Activated CD4-positive, alpha-beta memory T cell treated with anti-CD3 and anti-CD28 coated beads, Interleukin-2, amount 10 ng/mL, durations not matched to agents 7 days and 5 days (primary cell): ENCODE measurements at places on chromosomes 12 and 14. TPM values are rescaled to one million over a fixed set of nuclear protein-coding genes. Genes with fewer than 3 reads are reported as not detected.

CELA1 gene
- total RNA-seq: not detected

DNA sequence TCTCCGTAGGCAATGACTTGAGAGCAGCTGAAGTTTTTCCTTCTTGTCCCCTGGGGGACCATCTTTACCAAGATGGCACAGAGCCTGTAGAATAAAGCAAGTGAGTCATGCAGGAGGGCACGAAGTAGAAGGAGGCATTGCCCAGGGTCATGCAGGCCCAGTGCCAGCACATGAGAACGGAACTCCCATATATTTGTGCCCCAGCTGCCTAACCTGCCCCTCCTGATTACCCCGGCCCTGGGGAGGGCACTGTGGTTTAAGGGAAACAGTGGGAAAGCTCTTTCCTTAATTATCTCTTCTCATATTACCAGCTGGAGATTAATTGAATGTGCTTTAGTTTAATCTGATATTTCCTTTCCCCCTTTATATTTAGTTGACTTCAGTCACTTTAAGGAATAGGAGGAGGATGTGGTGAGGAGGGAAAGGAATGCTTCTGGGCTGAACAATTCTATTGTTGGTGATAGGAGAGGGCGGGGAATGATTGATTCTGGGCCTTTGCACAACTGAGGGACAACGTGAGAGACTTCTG lies 51.9 kb downstream of the RASSF8 start:
- DNase-seq: no peak

- DNase-seq: no peak
Observed at GRCh38 chr12:49885663-49886461, 17.8 kb downstream of the FAIM2 start.

DNA sequence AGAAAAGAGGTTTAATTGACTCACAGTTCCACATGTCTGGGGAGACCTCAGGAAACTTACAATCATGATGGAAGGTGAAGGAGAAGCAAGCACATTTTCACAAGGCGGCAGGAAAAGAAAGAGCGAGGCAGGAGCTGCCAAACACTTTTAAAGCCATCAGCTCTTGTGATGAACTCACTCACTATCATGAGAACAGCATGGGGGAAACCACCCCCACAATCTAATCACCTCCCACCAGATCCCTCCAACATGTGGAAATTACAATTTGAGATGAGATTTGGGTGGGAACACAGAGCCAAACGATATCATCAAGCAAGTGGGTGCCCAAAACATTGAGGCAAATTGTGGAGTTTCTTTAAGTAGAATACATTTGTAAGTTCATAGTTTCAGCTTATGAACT lies 957.7 kb downstream of the DIO2 start:
- no peak for DNase-seq

GPR65 gene
- 23.7 TPM for total RNA-seq

TMEM233 gene
- not detected for total RNA-seq

DNA sequence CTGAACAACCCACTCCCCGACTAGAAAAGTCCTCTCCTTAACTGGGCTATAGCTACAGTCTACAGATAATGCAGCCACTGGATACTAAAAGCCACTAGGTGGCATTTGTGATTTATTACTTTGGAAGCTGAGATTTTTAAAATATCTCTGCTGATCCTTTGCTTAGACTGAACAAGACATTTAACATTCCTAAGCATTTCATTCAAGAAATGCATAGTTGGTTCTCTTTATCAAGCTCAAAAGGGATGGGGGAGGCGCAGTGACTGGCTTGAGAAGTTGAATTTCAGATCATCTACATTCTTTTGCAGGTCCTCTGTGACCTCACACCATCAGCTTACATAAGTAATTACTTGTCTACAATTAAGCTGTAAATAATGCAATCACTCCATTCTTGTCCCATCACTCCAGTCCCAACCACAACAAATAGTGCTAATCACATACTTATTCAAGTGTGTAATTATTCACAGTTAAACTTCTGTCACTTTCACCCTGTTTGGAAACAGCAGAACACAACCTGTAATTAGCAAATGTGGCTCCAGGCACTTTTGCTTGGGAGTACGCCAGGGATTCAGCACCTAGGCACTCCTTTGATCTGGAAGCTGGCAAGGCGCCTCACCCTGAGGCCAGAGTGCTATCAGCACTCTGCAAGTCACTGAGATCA lies 203.6 kb downstream of the NOVA1 start:
- DNase-seq: no peak

TAS2R7 gene
- total RNA-seq: not detected

GRCh38 chr12:32947206-32948067 lies 50.9 kb upstream of the PKP2 start:
- DNase-seq: no peak

GRCh38 chr12:106282457-106283097 lies 20.0 kb upstream of the TCP11L2 start:
- DNase-seq: peak; percentile 56

DRAM1 gene
- 4.0 TPM for total RNA-seq

DNA sequence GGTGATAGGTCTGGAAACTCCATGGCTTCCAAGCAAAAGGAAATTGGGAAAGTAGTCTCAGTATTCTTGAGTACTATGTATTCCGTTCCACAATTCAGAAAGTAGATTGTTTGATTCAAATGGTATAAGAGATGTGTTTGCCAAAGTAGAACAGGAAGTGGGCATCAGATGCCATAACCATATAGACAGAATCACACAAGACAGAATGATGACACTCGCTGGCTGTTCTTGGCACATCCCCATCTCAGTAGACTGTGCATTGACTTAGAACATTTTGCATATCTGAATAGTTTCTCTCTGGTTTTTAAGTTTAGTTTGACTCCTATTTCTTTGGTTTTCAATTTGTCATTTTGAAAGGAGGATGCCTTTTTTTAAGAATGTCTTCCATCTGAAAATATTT lies 221.1 kb upstream of the RGS6 start:
- DNase-seq: no peak

DNA sequence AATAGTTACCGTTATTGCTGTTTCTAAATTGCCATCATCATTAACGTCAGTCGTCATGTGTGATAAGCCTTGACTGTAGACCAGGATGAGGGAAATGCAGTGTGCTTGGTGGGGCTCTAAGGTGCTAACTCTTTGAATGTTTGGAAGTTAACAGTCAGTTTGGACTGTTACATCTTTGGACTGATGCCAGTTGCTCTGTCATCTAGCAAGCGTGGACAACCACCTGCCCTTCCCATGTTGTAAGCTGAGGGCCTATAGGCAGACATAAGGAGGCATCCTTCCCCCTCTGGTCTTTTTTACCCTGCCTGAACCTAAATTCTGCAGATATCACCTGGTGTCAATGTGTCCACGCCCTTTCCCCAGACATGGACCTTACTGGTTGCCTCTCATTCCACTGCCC lies 94.4 kb downstream of the PPP2R5C start:
- DNase-seq: no peak

DNA sequence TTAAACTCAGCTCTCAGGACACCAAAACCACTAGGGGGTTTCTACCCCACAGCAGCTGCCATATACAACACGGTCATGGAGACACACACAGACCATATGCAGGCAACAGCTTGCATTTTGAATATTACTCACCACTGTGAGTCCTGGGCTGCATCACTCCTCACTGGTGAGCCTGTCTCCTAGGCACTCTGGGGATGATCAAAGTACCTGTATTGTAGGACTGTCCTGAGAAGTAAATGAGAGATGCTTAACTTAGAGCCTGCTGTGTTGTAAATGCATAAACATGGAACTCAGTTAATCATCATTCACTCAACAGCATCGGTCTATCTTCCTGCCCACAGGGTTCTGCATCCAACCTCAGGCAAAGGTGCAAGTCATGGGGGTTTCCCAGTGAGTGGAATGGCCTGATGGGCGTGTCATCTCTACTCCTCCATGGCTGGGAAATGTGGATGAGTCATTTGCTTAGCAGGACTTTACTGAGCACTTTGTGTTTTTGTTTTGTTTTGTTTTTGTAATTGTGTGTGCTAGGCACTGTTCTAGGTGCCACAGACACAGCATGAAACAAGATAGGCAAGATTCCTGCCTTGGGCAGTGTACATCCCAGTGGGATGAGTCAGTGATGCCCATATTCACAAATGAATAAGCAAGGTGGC lies 1141.2 kb upstream of the TMEM132C start:
- peak; percentile 47 for DNase-seq

MYH6 gene
- total RNA-seq: 0.10 TPM

DNA sequence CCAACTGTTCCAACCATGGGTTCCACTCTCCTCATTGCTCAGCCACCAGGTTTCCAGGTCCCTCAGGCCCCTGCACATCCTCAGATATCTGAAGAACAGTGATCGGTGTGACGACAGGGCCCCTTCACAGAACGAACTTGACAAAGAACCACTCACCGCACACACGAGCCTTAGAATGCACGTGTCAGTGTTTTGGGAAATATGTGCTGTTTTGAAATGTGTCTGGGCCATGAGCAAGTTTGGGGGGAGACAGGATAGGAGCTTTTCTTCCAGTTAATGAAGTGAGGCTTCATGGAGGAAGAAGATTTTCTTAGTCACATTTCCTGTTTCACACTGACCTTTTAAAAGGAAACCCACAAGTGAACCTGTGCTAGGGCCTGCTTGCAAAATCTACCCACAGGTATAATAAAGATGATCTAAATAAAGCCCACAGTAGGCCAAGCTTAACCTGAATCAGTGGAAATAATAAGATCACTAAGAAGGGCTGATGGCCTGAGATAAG lies 58.6 kb downstream of the ZFP36L1 start:
- DNase-seq: peak; percentile 50

DNA sequence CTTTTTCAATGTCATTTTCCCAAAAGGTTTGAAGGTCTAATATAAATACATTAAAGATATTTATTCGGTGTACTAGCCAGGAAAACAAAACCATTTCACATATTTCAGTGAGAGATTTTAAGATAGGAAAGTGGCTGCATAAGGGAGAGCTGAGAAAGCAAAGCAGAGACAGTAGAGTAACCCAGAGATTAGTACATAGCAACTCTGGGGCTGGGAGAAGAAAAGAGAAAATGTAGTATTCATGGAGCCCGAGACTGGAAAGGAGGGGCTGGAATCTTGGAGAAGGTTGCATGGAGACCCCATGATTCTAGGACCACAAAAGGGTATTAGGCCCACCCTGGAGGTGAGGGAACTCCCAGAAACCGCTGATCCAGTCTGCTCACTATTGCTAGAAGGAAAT lies 236.9 kb downstream of the PAWR start:
- DNase-seq: no peak

DNA sequence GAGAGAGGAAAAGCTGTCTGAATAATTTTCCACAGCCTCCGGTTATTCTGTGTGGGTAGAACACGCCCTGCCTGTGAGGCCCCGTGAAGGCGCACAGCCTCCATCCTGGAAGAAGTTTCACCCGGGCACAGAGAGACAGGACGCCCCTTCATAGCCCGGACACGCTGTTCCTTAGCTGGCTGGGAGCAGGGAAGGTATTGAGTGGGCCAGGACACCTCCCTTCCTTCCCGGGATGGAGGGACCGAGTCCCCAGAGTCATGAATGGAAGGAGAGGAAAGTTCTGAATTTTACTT lies 135.5 kb downstream of the GCH1 start:
- DNase-seq: no peak

SP7 gene
- not detected for total RNA-seq

DNA sequence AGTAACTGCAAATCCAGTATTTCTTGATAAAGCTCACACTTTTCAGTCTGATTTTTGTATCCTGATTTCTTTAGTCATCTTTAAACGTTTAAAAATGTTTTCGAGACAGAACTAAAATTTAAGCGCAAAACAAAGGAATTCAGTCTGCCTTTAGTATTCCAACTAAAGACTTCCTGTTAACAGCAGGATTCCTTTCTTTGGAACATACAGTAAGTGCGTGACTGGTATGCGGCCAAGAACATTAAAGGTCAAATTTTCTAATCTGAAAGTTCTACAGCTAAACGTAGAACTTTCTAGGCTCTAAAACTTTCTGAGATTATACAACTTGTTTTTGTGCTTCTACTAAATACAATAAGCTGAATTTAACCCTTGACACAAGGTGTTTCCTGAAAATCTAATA lies 9.9 kb downstream of the SAV1 start:
- no peak for DNase-seq

DNA sequence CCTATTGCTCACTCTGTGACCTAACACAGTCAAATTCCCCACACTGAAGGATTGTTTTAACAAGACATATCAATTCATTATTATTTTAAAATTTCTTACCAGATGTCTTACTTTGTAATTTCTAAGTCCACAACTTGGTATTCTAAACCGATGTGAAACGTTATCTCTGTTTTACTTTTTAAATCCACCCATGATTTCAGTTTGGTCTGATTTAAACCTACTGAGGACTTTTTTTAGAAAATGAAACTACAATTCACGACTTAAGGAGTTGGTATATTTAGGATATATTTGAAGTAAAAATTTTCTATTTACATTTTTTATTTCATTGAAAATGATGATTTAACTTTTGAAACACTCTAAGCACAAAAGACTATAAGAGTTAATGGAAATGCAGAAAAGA lies 35.1 kb upstream of the GRIP1 start:
- DNase-seq: no peak

- no peak for DNase-seq
Observed at GRCh38 chr12:125381373-125381772, 316.1 kb downstream of the AACS start.

GRCh38 chr14:100041271-100041670 lies 24.0 kb upstream of the EVL start:
- no peak for DNase-seq

DNA sequence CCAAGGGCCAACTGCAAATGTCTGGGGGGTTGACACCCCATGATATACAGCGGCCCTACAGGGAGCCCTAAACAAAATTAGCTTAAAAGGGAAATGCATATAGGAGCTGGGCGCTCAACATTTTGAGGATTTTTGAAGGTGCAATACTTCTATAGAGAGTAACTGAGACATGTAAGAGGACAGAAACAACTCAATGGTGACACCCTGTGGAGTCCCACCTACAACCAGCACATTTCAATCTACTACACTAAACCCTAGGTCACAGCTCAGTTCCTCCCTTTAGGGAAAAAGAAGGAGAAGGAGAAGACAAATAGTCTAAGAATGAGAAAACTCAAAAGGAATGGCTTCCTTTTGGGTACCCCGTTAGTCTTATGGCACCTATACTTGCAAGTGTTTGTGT lies 1010.5 kb upstream of the NOVA1 start:
- no peak for DNase-seq

COQ10A gene
- 16.7 TPM for total RNA-seq

DNA sequence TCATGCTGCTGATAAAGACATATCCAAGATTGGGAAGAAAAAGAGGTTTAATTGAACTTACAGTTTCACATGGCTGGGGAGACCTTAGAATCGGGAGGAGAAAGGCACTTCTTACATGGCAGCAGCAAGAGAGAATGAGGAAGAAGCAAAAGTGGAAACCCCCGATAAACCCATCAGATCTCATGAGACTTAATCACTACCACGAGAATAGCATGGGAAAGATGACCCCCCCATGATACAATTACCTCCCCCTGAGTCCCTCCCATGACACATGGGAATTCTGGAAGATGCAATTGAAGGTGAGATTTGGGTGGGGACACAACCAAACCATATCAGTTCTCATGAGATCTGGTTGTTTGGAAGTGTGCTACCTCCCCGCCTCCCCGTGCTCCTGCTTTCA lies 9.8 kb upstream of the MFAP5 start:
- DNase-seq: no peak

DNA sequence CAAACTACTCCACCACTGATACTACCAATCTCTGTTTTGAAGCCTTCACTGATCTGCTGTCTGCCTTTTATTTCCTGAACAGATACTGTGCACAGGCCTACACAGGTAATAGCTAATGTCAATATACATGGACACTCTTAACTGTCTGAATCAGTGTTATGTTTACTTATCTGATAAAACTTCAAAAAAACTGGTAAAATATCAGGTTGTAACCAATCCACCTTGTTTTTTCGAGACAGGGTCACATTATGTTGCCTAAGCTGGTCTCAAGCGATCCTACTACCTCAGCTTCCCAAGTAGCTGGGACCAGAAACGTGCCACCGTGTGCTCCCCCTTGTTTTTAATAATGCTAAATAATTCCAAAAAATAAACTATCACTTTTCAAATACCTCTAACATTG lies 43.5 kb downstream of the HECTD1 start:
- no peak for DNase-seq
